ENCODE measurements at places on chromosomes 3 and 15.

GRCh38 chr3:52715714-52716305 lies 9.9 kb downstream of the SPCS1 start:
- peaks cover 27% of the 10 kb centered on the region for H3K36me3 ChIP-seq
- DNase-seq = no peak
- H3K27me3 ChIP-seq = no peaks in the 10 kb centered on the region
- H3K4me3 ChIP-seq = no peak overlapping the region
- peaks cover 12% of the 10 kb centered on the region for H3K4me1 ChIP-seq

GRCh38 chr15:74203914-74204431 lies 1.4 kb upstream of the STRA6 start:
- no peak for DNase-seq
- H3K36me3 ChIP-seq = no peaks in the 10 kb centered on the region
- H3K4me3 ChIP-seq = no peak overlapping the region
- H3K27me3 ChIP-seq = peaks cover 14% of the 10 kb centered on the region
- H3K4me1 ChIP-seq = no peaks in the 10 kb centered on the region
- H3K27ac ChIP-seq = no peak overlapping the region

DNA sequence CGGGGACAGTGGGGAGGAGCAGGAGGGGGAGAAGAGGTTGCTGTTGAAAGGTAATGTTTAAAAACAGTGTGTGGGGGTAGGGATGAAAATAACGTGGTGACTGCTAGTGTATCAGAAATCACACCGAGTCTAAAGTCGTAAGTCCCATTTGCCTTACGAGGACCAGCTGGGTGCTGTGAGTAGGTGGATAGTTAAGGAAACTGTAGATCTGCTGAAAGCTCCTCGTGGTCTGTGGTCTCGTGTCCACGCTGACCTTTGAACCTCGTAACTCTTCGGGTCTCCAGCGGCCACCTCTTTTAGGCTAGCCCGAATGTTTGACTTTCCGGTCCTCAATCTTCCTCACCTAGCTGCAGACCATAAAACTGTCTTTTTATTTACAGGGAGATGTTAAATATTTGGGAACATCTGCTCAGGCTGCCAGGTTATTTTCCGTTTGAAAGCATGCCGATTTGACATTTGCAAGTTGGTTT lies 29.3 kb upstream of the ST3GAL6 start:
- peaks cover 17% of the 10 kb centered on the region for H3K4me1 ChIP-seq
- H3K27ac ChIP-seq = no peak overlapping the region
- peak overlapping the region; percentile 66 for H3K4me3 ChIP-seq

DNA sequence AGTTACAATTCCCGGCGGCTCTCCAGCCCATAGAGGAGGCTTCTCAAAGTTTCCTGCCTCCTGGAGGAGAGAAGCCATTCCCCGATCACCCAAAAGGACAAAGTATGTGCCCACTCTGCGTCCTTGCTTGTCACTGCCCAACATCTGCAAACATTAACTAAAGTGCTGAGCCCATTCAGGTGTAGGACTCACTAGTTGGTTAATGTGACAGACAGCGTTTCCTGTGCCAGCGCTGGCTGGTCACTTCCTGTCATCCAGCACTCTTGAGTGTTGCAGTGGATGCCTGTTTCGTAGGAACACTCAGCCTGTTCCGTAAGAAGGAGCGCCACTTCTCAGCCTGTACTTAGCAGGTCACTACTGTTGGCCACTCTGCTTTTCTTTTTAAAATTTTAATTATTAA lies 100.3 kb downstream of the APBA2 start:
- peaks cover 17% of the 10 kb centered on the region for H3K4me1 ChIP-seq
- no peak for DNase-seq
- H3K4me3 ChIP-seq = no peak overlapping the region
- no peaks in the 10 kb centered on the region for H3K27me3 ChIP-seq
